ENCODE measurements at places on chromosomes 13 and 19.

DNA sequence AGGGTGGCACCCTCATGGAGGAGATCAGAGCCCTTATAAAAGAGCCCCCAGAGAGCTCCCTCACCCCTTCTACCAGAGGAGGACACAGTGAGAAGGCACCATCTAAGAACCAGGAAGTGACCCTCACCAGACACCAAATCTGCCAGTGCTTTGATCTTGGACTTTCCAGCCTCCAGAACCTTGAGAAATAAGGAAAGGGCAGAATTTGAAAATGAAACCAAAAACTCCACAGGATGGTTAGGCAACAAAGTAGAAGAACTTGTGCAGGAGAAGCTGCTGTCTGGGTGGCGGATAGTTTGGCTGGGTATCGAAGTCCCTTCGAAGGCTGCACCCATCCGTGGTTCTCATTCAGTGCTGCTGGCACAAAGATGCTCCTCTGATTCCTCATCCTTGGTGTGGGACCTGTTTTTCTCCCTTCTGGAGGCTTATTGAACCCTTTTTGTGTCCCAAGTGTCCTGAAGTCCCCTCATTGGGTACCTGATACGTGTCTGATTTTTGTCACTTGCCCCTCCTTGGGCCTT, 130.8 kb downstream of the KDM4B start:
- no peak for DNase-seq

DNA sequence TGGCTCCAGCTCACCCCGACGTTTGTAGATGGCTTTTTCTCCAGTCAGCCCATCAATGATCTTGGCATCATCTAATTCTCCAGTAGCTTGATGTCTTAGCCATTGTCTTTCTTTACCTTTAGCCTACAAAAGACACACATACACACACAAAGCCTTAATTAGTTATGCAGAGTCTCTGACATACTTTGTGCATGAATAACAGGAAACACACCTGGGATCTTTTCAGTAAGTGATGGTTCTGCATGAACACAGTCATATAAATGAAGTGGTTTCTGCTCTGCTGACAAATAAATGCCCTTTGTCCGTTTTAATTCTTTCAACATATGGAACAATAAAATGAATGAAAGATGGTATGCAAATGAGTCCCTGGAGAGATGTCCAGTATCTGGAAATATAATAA, 133.3 kb downstream of the RGCC start:
- no peak for DNase-seq

DNA sequence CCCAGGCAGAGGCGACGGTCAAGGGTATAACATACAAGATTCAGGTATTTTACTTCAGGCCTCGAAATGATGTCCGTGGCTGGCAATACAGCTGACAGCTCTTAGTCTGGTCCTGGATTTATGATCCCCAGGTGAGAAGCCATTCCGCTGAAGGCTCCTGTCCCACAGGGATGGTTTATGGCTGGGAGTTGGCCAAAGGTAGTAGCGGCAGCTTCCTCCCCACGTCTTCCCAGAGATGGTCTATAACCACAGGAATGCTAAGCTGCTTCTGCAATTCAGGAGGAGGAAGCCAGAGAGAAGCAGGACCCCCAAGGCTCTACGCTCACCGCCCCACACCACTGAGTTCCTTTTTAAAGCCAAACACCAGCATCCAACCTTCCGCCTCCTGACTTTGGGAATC, 27.1 kb downstream of the OLFM2 start:
- DNase-seq = no peak

GRCh38 chr19:8505680-8506401, 3.4 kb upstream of the PRAM1 start:
- peak; percentile 55 for DNase-seq

DNA sequence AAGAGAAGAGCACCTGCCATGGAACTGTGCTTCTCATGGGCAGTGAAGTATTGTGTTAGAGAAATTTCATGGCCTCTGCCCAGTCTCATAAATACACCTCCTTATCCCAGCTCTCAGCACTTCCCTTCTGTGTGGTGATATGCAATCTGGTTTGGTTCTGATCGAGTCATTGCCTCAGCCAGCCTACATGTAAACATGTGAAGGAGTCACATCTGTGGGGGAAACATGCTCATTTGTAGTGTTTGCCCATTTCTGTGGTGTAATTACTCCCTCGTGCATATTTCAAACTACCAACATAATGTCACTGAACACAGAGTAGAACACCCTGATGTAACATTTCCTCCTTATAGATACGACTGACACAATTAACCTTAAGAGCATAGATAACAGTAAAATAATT, 183.0 kb downstream of the DCT start:
- no peak for DNase-seq

DNA sequence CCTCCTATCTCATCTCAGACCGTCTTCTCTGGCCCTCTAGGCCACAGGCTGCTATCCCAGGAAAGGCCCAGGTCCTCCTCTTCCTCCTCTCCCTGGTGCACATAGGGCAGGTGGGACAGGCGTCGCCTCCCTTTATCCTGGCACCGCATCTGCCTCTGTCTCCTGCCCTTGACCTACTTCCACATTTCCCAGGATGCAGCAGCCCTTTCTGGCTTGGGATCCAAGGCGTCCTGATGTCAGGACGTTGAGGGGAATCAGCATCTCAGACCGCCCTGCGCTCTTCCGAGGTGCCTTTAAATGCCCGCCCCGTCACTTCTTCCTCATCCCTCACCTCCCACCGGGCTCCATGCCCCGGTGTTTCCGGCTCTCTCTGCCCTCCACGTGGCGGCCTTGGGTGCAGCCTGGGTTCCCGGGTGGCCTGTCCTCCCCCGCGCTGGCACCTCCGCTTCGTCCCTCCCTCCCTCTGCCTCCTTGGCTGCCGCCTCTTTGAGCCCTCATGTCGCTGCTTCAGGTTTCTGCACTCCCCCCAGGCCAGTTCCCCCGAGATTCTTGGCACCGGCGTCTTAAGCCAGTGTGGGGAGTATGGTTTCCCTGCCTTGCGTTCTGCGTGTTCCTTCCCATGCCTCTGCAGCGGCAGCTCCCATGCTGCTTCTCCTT, 66.3 kb downstream of the KDM4B start:
- DNase-seq = no peak

DNA sequence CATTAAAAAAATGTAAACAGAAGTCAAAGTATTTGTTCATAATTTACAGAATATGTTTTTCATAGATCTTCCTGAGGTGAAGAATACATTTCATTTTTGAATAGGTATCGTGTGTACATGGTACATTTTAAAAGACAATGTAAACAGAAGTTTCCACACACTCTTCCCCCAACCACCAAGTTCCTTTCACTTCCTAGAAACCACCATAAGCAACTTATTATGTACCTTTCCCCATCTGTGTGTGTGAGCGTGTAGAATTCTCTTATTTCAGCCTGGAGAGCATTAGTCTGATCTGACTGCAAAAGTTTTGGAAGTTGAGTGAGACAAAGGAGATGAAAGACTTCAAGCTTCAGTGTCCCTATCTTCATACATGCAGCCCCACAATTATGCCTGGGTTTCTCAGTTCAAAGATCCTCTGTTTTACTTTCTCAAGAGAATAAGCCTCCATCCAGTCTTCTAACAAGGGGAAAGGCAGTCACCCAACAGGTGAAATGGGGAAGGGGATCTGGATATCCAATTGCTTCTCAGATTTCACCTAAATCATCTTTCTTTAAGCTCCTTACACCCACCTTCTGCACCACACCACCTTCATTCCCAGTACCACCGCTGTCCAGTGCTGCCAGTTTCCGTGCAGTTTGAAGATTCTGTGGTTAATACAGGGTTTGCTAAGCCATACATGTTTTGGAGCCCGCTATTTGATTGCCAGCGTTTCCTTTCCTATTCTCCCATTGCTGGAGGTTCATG, 2.1 kb downstream of the TEX30 start:
- DNase-seq = no peak

DNA sequence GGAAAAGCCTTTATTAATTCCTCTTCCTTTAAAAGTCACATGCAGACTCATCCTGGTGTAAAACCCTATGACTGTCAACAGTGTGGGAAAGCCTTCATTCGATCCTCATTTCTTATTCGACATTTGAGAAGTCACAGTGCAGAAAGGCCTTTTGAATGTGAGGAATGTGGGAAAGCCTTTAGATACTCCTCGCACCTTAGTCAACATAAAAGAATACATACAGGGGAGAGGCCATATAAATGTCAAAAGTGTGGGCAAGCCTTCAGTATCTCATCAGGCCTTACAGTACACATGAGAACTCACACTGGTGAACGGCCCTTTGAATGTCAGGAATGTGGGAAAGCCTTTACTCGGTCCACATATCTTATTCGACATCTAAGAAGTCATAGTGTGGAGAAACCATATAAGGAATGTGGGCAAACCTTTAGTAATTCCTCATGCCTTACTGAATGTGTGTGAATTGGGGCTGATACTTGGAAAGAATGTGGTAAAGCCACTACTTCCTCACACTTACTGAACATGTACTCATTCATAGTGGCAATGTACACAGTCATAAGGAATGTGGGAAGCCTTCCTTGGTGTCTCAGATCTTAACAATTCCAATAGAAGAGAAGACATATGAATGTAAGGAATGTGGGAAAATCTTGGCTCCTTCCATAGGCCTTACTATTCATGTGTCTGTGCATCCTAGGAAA, 18.8 kb downstream of the ZNF559 start:
- DNase-seq = no peak

DNA sequence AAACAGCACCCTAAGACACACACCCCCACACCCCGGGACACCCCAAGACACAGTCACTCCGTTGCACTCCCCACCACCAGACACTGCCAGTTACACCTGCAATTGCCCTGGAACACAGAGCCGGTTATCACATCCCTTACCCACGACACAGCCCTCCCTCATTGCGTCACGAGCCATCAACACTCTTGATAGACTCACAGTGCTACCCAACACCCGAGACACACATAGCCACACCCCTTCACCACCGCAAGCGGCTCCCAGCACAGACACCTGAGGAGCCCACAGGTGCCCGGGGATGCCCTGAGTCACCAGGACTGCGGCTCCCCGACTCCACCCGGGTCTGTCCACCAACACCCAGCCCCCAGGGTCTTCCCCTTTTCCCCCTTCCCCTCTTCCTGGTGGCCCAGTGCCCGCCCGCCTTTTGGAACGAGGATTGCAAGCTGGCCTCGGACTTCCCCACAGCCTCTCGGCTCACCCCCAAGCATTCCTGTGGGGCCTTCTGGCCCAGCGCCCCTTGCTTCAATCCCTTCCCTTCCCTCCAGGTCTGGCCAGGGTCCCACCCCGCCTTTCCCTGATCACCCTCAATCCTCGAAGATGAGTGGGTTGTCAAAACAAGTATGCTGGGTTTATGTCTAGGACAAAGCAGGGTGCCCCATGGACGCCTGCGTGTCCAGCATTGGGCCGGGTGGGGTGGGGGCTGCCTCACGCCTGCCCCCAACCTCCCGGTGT, 1.7 kb upstream of the PTGER1 start:
- no peak for DNase-seq

DNA sequence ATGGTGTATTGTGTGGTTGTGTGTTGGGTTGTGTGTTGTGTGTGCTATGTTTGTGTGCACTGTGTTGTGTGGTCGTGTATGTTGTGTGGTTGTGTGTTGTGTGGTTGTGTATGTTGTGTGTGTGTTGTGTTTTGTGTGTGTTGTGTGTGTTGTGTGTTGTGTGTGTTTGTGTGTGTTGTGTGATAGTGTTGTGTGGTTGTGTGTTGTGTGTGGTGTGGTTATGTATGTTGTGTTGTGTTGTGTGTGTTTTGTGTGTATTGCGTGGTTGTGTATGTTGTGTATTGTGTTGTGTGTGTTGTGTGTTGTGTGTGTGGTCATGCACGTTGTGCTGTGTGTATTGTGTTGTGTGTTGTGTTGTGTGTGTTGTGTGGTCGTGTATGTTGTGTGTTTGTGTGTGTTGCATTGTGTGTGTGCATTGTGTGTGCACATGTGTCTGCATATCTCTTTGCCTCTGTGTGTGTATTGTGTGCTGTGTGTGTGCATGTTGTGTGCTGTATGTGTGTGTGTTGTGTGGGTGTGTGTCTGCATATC, 2.9 kb downstream of the C3 start:
- DNase-seq = no peak

- no peak for DNase-seq
These were observed 24.7 kb downstream of the FRY start for GRCh38 chr13:32056316-32056715.

- no peak for DNase-seq
These were observed 32.4 kb downstream of the DHRS12 start for GRCh38 chr13:51771418-51772104.

DNA sequence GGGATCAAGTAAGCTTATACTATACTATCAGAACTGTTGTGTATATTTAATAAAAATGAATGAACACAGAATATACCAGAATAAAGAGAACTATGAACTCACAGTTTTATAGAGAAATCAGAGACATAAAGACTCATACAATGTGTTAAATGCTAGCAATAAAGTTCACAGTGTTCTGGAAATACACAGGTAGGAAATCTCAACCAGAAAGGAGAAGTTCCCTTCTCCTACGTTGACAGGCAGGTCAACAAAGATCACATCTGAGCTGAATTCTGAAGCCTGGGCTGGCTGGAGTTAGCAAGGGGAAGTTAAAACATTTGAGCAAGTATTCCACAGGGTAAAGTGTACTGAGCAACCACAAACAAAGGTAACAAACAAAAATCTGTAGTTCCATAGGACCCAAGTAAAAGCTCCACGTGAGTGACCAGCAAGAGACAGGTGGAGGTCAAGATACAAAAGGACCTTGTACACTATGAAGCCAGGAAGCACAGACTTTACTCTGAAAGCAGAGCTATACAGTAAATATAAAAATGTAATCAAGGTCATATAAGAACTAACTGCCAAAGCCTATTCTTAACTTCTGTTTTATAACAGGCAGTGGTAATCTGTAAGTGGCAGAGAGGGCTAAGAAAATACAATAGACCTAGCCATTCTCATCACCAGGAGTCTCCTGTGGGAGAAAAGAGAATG, 13.0 kb downstream of the FBXL3 start:
- no peak for DNase-seq

DNA sequence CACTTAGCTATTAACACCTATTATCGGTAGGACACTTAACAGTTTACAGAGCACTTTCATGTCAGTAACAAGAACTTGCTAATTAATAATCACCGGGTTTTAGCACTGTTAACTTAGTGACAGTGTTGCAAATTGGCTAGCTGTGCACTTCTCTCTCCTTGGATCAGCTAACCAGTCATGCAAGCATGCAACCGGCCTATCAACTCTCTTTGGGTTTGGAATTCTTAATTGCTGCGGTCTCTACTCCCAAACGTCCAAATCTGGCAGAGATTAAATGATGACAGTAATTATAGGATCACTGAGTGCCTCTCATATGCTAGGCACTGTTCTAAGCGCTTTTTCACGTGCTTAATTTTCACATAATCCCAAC, 1.2 kb downstream of the EPS15L1 start:
- no peak for DNase-seq

DNA sequence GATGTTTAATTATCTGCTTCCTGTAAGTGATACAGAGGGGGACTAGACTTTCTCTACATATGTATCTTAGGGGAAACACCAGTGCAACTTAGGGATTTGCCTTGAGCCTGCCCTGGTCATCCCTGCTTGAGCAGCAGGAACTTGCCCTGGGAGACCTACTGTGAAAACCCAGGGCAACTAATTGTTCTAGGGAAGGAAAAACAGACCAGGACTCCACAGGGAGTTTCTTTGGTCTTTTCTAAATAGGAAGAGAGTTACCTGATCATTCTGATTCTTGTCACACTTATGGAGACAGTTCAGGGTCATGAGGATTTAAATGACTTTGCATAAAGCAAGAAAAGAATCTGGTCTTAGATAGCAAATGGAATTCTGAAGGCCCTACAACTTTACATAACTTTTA, 89.1 kb downstream of the WASF3 start:
- no peak for DNase-seq
